GM13976 (cell line): ENCODE measurements at places on chromosomes 6 and 20.

DNA sequence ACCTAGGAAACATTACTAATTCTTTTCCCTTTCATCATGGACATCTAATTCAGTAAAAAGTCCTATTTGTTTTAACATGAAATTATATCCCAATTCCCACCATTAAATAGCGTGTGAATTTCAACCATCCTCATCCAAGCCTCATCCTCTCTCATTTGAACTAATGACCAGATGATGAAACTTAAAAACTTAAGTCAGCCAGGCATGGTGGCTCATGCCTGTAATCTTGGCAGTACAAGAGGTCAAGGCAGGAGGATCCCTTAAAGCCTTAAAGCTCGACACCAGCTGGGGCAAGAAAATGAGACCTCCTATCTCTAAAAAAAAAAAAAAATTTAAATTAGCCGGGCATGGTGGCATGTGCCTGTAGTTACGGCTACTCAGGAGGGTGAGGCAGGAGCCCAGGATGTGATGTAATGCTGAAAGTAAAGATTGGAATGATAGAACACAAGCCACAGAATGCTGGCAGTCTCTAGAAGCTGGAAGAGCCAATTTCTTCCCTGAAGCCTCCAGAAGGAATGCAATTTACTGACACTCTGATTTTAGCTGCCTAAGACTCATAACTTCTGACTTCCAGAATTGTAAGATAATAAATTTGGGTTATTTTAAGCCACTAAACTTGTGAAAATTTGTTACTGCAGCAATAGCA lies 27.1 kb upstream of the HAO1 start:
- DNase-seq, result no peak

DNA sequence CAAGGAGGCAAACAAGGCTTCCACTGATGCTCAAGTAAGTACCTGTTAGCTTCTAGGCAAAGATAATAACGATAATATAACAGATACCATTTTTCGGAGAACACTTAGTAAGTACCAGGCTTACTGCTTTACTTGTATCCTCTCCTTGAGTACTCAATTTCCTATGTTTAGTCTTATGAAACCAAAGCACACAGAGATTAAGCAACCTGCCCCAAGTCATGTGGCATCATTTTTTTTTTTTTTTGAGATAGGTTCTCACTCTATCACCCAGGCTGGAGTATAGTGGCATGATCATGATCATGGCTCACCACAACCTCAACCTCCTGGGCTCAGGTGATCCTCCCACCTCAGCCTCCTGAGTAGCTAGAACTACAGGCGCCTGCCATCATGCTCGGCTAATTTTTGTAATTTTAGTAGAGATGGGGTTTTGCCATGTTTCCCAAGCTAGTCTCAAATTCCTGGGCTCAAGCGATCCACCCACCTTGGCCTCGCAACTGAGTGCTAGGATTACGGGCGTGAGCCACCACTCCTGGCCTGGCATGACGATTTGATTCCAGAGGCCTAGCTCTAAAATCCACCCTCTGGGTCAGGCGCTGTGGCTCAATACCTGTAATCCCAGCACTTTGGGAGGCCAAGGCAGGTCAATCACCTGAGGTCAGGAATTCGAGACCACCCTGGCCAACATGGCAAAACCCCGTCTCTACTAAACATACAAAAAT lies 14.0 kb downstream of the SPAG4 start:
- no peak for DNase-seq

DNA sequence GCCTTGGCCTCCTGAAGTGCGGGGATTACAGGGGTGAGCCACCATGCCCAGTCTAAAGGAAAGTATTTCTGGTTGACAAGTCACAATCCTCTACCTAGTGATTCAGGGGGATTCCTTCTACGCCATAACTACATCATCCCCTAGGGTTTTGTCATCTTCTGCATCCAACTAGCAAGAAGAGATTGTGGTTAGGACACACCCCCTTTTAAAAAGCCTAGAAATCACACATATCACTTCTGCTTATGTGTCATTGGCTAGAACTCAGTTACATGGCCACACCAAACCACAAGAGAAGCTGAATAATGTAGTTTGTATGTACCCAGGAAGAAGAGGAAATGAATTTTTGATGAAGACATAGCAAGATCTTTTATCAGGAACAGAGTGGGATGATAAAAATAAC lies 14.7 kb upstream of the CHD6 start:
- DNase-seq, result no peak

DNA sequence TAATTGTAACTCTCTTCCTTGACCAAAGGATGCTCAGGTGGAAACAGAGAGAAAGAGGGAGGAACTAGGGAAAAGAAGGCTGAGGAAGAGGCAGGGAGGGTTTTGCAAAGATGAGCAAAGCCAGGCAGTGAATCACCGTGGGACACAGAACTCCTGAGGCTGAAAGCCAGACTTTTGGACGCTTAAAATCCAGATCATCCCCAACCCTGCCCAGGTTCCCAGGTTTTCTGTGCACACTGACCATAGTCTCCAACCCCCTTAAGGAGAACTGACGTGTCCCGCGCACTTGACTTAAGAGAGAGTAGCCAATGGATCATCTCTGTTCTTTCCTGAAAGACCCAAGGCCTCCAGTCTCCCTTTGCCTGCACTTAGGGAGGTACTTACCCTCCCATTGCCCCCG lies 75.3 kb downstream of the LRFN2 start:
- no peak for DNase-seq

- peak; percentile 53 for DNase-seq
These were observed 40.0 kb downstream of the SF3B5 start for GRCh38 chr6:144055121-144055931.

DNA sequence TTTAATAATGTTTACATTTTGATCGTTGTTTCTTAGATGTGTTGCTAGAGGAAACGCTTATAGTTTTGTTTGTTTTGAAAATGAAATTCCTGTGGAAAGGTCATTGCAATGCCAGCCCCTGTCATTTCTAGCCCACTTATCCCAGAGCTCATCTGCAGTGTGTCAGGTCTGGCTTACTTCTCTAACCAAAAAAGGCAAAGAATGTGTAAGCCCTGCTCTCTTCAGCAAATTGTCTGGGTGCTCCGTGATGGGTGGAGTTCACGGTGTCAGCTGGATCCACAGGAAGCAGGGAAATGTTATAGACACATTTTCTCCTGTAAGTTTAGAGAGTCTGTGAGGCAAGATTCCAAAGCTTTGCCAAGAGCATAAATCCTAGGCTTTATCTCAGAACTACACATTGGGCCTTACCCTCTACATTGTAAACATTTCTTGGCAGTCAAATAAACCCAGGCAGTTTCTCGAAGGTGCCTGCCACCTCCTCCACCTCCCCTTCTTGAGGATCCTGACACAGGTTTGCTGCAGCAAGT lies 50.9 kb downstream of the RPRD1B start:
- DNase-seq, result no peak

DNA sequence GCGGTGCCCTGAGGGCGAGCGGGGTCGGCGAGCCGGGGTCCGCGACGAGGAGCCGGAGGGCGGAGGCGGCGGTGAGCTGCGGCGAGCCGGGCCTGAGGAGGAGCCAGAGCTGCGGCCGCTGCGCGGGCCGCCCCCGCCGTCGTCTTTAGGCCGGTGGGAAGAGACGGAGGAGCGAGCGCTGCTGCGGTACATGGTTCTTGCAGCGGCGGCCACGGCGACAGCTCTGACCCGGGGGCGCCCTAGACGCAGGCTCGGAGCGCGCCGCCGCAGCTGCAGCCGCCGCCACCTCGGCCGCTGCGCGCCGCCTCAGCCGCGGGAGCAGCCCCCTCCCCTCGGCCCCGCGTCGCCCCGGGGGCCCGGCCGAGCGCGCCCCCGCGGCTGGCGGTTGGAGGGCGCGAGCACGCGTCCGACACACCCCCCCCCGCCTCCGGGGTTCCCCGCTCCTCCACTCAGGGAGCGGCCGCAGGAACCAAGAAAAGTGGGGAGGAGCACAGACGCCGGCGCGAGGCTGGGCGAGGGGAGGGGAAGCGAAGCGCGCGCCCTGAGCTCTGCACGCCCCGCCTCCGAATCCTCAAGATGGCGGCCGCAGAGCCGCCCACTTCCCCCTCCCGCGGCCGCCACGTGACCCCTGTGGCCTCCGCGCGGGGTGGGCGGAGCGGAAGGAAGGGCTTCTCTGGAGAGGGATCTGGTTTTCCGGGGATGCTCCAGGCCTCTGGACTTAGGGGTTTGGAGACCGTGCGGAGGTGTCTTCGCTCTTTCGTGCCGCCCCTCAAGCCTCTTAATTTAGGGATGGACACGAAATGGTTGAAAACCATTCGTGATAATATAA lies at the start of gene ZNF318:
Gene ZNF318, minus strand, starts transcription at position 474 of the 829 bp plus-strand sequence. Its CDS starts 282 bp downstream, at position 192.
- peak; percentile 96 for DNase-seq

- no peak for DNase-seq
These were observed 24.9 kb upstream of the SULF2 start for GRCh38 chr20:47810116-47810677.

DNA sequence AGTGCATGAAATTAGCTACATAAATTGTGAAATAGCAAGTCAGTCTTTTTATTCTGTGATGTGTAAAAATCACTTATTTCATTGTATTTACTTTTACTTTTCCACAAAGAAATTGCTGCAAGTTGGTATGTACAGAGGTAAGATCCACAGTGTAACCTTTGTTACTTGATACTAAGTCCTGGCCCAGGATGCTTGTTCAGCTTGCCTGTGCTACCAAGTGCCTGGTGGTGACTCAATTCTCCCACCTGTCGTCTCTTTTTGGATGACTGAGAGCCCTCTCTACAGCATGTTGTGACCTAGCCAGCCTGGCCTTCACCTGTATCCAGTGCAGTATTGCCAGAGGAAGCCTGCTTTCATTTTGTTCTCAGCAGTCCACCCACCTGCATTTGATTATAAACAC lies 54.9 kb downstream of the ANKRD6 start:
- no peak for DNase-seq

- peak; percentile 73 for DNase-seq
These were observed at the start of gene KCNQ5 for GRCh38 chr6:72621291-72622093. Gene KCNQ5 (plus strand): TSS chr6:72622064.

DNA sequence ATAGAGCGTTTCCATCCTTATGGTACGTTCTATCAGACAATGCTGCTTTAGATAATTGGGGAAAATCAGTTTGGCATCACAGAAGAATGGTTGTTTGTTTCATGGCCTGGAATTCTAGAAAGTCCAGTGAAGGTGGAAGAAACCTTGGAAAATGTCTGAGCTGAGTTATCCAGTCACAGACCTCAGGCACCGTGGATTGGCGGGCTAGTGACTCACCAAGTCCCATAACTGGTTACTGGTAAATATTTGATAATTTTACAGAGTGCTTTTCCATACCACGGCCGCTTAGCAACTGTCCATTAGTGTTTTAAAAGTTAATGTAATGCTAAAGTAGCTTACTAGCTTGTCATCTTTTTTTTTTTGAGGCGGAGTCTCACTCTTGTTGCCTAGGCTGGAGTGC lies 99.4 kb downstream of the SLC35B3 start:
- DNase-seq, result no peak

- no peak for DNase-seq
These were observed 28.3 kb upstream of the HDAC2 start for GRCh38 chr6:113999284-113999683.

GRCh38 chr6:11494786-11495564 lies 42.6 kb upstream of the TMEM170B start:
- DNase-seq, result peak; percentile 26

DNA sequence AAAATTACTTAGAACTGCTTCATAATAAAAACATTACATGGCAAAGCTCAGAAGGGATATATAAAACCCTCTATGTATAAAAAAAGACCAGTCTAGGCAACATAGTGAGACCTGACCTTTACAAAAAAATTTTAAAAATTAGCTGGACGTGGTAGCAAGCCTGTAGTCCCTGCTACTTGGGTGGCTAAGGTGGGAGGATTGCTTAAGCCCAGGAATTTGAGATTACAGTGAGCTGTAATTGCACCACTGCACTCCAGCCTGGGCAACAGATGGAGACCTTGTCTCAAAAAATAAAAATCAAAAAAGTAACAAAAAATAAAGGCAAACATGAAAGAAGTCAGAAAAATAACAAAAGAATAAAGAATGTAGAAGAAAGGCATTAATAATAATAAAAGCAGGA lies 21.5 kb upstream of the TPD52L1 start:
- DNase-seq, result no peak

DNA sequence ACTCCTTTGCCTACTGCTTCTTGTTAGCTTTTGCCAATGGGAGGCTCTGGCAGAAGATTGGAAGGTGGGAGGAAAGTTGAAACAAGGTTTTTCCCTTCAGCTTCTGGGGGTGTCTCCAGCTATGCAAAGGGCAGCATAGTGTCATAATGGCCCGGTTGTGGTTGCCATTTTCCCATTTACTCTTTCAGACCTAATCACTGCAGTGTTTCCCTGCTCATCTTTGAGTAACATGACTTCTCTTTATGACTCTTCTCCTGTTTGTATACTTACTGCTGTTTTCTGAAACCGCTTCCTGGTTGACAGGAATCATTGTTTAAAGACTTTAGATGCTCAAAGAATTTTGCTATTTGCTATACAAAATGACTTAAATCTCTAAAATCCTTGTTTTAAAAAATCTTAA lies 19.9 kb downstream of the NRN1 start:
- no peak for DNase-seq

DNA sequence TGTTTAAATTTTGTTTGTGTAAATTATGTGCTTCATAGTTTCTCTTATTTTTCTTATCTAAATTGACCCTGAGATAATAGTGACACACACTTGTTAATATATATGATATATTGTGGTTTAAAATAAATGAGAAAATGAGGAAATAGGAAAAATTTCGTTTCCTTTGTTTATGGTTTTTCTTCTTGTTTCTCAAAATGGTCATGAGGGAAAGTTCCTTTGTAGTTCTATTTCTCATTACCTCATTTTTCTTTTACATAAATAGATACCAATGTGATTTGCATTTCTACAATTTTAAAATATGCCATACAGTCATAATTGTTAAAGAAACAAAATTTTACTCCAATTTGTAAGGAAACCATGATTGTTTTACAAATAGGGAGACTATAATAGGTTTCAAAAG lies 9.2 kb downstream of the OR2A4 start:
- no peak for DNase-seq

DNA sequence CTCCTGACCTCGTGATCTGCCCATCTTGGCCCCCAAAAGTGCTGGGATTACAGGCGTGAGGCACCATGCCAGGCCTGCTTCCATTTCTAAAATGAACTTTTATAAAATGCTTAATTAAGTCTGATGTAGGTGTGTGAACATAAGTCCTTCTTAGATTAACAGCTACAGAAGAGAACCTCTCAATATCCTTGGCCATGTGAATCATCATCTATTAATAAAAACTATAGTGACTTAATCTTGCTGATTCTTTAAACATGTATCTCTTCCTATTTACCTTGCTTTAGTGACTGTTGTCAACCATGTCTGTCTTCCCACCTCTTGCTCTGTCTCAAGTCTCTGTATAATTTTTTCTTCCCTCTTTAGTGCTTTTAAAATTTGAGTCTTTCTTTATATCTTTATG lies 127.1 kb downstream of the JARID2 start:
- no peak for DNase-seq

DNA sequence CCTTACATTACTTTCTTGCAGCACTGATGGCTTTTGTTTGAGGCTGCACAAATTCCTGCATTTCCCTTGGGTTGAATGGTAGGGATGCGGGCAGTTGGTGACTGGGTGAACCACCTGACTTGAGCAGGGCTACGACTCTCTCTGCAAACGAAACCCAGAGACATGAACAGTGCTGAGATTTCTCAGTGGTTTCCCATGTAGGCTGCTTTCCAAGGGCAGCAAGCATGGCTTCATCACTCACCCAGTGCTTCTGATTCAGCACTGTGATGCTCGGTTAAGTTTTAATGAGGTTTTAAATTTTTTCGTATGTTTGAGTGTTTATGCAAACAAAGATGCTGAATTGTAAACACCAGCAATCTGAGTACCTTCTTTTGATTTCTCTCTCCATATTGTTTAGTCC lies 127.2 kb downstream of the MTHFD1L start:
- no peak for DNase-seq
